ENCODE measurements at places on chromosomes 2 and 18.
A peak's percentile ranks its signal among the peaks of the same experiment; 100 is the strongest.

GRCh38 chr2:12773586-12774394, 57.1 kb downstream of the TRIB2 start:
- no peak for DNase-seq

- no peak for DNase-seq
Observed at GRCh38 chr2:217669831-217670230, 333.0 kb downstream of the TNS1 start.

DNA sequence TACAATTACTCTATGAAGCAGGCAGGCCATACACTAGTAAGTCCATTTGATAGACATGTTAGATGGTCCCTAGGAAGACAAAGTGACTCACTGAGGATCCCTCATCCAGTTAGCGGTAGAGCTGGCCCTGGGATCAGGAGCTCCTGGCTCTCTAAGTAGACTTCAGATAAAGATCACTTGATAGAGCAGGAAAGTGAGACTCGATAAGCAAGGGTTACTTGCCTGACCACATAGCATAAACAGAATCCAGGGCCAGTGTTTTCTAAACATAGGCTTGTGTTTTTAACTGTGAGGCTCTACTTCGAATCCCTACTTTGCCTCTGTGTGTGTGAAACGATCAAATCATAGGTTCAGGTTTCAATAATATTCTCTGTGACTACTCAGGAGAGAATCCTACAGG, 355.2 kb upstream of the TRIB2 start:
- DNase-seq = no peak

GRCh38 chr2:199631129-199631528, 173.4 kb upstream of the SATB2 start:
- DNase-seq = no peak

DNA sequence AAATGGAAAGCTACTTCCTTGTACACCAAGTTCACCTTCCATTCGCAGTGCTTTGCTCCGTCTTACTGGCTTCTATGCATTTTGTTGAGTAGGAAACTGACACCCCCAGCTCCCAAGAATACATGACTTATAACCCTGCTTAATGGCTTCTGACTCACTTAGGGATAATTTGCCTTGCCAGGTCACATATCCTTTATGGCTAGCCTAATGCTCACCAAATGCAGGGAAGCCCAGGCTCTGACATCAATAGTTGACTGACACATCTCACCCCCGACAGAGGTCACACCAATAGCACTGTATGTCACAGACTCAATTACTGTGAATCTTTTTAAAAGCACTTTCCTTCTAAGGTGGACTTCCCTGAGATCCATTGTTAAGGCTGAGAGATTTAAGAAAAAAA, 147.2 kb downstream of the DTNA start:
- DNase-seq = no peak

GRCh38 chr18:12885500-12885899, 1.5 kb upstream of the PTPN2 start:
- DNase-seq = no peak

- DNase-seq = no peak
Observed at GRCh38 chr2:217868911-217869334, 133.9 kb downstream of the TNS1 start.

DNA sequence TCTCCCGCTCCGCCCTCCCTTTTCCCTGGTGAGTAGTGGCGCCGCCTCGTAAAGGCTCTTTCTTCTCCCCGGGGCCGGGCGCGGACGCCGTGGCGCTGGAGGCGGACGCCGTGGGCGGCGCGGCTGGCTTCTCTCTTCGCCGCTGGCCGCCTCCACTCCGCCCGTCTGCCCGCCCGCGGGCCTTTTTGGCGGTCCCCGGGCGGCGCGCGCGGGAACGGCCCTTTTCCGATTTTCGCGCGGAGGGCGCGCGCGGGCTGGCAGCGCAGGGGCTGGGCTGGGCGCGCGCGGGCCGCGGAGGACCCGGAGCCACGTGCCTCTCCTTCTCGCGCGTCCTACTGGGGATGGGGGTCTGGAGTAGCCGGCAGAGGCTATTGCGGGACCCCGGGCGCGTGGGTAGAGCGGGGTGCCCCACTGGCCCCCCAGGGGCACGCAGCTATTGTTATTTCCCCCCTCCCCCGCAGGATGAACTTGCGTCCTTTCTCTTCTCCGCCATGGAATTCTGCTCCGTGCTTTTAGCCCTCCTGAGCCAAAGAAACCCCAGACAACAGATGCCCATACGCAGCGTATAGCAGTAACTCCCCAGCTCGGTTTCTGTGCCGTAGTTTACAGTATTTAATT, 472 bp downstream of the SLC20A1 start:
- peak; percentile 8 for DNase-seq

DNA sequence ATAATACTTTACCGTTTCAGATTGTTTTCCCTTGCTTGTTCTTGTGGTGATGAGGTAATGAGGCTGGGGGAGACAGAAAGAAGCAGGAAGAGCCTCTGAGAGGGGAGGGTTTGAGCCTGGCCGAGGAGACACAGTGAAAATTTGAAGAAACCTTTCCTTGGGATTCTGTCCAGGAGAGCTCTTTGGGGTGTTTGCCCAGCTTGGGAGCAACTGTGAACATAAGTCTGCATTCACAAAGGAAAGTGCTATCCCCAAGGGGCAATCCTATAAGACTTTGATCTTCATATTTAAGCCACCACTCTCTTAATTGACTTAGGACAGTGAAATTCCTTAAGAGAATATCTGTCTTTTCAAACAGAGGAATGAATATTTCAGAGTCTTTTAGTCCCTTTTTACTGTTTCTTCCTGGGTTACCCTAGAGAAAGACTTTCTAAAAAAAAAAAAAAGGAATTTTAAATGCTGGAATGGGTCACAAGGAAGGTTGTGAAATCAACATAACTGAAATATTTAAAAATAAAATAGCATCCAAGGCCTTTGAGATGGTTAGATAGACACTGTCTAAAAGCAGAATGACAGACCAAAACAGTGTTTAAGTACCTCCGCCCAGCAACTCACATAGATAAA, 52.5 kb upstream of the STAM2 start:
- no peak for DNase-seq

DNA sequence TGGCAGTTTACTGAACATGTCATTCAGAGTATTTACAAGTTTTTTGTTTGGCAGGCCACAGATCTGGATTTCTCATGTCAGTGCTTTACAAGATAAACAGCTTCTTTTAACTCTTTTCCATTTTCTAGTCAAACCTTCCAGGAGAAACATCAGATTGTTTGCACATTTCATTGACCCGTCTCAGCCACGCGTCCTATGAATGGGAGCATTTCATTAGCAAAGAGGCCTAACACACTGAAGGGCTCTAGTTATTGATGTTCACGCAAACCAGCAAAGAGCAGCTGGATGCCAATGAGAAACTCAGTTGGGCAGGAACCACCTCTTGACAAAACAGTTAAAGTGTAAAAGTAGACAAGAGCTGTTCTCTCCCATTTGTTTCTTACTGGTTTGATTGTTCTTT, 29.2 kb upstream of the MFF start:
- DNase-seq = no peak
